Stimulated activated CD4-positive, alpha-beta T cell treated with anti-CD3 and anti-CD28 coated beads, Interleukin-12 subunit alpha, Interleukin-12 subunit beta, amount 100 ng/mL, for 48 hours (primary cell): ENCODE measurements at places on chromosomes 1 and 21.
A peak's percentile ranks its signal among the peaks of the same experiment; 100 is the strongest.

DNA sequence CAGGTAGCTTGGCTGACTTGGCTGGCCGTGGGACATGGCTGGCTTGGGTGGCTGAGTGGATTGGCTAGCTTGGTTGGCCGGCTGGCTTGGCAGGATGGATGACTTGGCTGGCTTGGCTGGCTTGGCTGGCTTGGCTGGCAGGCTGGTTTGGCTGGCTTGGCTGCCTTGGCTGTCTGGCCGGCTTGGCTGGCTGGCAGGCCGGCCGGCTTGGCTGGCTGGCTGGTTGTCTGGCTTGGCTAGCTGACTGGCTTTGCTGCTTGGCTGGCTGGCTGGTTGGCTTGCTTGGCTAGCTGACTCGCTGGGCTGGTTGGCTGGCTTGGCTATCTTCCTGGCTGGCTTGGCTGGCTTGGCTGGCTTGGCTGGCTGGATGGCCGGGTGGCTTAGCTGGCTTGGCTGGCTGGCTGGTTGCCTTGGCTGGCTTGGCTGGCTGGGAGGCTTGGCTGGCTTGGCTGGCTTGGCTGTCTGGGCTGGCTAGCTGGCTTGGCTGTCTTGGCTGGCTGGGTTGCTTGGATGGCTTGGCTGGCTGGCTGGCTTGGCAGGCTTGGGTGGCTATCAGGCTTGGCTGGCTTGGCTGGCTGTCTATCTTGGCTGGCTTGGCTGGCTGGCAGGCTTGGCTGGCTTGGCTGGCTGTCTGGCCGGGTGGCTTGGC lies 129.7 kb upstream of the FAM72C start:
- no peak for DNase-seq

DNA sequence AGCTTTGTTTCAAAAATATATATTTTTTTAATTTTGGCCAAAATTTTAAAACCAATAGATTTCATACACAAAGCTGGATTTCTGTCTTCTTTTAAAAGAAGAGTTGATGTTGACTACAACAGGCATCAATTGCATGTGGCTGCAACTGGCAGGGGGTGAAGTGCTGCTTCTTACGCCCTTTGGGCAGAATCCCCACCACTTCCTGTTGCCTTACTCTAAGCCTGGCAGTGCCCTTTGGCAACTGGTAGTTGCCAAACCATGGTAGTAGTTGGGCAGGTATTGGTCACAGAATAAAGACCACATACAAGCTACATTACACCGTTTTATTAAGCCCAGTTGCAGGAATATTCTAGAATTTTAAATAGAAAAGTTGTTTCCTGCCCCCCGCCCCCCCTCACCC lies 17.0 kb downstream of the LAMC2 start:
- no peak for DNase-seq

GRCh38 chr21:42565206-42565810 lies 51.7 kb downstream of the SLC37A1 start:
- DNase-seq, result no peak

GRCh38 chr1:246607462-246607861 lies 41.2 kb downstream of the CNST start:
- DNase-seq, result no peak

GRCh38 chr21:19853709-19854575 lies 1144.3 kb upstream of the NCAM2 start:
- no peak for DNase-seq

GRCh38 chr21:25578056-25578961 lies 29.0 kb downstream of the MRPL39 start:
- peak; percentile 68 for DNase-seq

DNA sequence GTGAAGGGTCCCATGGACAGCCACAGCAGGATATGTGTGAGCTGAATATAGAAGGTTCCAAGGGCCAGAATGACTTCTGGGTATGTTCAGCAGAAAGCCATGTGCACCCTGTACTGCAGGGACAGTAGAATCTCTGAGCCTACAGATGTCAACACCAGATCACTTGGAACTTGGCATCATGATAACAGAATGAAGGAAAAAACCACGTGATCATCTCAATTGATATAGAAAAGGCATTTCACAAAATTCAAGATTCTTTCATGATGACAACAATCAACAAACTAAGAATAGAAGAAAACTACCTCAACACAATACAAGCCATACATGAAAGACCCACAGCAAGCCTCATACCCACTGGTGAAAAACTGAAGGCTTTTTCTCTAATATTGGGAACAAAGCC lies 885 bp upstream of the KRTAP12-2 start:
- DNase-seq, result no peak

DNA sequence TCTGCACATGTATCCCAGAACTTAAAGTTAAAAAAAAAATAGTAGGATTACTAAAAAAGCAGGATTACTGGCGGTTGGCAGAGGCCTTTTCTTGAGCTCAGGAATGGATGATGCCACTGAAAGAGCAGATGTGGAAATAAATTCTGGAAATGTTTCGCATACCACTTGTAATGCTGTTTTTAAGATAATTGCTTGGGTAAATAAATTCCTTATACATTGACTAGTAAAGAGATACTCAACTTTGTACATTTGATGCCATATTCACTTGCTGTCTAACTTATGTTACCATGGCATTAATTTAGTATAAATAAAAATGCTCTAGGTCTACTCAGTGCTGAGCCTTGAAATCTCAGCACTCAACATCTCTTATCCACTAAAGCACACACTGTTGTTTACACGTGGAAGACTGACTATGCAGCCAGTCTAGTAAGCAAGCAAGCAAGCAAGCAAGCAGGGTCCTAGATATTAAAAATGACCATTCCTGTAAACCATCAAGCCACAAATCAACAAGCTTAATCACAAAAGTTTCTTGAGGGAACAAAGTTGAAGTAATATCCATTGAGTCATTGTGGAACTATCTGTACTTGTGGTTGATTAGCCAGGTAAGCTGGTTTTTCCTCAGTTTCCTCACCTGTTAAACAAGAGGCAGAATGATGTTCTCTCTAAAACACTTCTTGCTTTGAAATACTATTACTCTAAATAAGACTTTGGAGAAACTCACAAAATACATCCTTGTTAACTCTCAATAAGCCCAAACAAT lies 1.7 kb upstream of the RASAL2 start:
- DNase-seq, result no peak

- DNase-seq, result no peak
Measured at GRCh38 chr1:100423832-100424337, 71.6 kb downstream of the CDC14A start.

GRCh38 chr1:85240174-85240601 lies 19.3 kb downstream of the C1orf52 start:
- no peak for DNase-seq

- no peak for DNase-seq
Measured at GRCh38 chr1:204931768-204932572, 61.3 kb downstream of the NFASC start.

GRCh38 chr1:49527606-49528305 lies 496.0 kb downstream of the AGBL4 start:
- no peak for DNase-seq

- no peak for DNase-seq
Measured at GRCh38 chr1:198901266-198901665, 262.4 kb downstream of the PTPRC start.

DNA sequence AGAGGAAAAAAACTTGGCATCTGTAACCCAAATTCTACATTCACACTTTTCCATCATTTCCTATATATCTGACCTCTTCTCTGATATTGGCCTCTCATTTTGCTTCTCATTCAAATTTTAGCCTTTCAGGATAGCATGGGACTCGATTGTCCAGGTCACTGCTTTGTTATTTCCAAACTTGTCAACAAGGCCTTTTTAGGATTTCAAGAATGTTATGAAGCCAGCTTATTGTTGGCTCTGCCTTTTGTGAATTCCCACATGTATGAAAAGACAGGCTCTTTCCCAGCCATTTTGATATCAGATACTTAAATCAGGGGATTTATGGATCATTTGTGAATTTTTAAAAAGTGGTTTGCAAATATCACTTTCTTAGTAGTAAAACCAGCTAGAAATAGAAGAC lies 663.5 kb downstream of the NCAM2 start:
- DNase-seq, result no peak

DNA sequence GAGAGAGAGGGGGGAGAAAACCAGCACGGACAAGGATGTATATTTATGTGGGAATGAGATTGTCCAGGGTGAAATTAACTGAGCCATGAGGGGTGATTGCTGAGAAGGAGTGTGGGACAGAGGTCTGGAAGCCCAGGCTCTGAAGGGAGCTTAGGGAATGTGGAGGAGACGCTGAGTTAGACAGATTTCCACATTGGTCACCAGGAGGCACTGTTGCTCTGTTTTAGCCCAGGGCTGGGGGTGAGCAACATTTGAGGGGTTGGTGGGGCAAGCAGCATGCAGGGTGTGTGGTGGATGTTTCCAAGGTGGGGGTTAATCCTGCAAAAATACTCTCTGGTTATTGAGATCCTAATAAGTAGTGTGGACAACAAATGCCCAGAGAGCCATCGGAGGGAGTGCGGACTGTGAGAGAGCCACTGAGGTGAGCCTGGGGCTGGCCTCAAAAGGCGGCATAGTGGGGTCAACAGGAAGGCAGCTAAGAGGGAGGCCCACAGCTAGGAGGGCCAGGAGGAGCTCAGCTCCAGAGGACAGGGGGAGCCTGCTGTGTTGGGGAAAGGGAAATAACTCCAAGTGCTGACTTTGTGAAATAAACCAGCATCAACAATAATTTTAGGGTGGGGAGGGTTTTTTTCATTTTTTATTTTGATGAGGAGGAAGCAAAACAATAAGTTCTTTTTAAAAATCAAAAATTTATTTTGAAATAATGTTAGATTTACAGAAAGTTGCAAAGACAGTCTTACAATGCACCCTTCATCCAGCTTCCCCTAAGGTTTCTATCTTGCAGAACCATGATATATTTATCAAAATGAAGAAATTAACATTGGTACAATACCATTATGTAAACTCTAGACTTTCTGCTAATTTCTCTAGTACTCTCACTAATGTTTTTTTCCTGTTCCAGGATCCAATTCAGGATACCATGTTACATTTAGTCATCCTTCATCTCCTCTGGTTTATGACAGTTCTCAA lies 82.8 kb upstream of the CD34 start:
- DNase-seq, result no peak

DNA sequence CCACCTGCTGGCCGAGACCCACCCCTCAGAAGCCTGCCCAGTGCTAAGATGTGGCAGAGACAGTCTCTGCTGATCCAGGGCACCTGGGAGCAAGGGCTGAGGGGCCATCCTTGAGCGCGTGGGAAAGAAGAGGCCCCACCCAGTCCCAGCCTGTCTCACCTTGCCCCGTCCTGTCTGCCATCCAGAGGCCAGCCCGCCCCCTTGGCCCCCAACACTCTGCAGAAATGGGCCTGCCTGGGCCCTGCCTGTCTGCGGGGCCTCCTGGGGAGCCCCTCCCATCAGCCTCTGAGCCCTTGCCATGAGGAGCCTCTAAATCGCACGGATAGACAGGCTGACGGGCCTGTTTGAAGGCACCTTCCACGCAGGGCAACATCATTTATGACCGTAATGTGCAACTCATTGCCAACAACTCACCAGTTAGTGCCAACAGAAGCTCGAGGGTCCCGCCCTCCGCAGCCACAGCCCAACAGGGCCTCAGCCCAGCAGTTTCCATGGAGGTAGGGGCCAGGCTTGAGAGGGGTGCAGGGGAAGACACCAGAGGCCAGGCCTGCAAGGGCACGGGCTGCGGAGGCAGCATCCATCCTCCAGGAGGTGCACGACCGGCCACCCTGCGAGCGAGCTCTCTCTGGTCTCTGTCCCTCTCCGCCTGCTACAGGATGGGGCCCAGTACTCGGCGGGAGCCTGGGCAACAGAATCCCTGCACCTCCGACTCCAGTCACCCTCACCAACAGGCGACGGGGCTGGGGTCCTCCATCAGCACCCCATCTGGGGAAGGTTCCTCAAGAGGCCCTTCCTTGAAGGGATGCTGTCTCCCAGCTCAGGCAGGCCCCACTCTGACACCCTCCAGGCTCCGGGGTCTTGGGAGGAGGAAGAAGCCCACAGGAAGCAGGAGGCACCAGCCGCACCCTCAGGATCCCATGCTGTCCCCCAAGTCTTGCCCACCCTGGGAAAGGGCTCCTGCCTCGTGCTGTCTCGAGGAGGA lies 78.0 kb downstream of the MEGF6 start:
- no peak for DNase-seq

DNA sequence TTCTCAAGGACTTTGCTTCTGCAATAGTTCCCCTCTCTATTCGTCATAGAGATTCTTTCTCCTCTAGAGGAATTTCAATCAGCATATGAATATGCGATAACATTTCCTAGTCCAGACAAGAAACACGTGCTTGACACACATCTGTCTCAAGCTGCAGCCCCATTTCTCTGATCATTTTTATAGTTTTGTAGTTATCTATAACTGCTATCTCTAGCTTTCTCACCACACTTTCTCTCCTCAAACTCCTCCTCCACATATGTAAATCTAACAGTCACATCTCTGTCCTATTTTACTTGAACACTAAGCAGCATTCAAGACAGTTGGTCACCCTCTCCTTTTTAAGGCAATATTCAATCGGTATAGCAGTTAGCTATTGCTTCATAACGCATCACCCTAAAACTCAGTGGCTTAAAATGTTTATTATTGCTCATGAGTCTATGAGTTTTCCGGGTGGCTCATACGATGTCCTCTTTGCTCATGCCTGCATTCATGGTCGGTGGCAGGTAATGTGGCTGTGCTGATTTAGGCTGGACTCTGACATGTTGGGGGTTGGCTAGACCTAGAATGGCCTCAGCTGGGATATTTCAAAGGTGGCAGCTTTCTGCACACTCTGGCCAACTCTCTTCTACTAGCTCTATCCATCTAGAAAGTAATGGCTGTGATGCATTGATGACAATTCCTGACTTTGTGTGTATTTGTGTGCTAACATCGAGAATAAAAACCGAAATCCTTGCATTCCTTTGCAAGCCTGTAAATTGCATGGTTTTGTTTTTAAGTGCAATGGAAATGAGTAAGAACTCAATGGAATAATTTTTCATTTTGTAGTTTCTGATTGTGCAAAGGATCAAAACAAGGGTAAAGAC lies 20.6 kb downstream of the ATP6V1G3 start:
- no peak for DNase-seq

DNA sequence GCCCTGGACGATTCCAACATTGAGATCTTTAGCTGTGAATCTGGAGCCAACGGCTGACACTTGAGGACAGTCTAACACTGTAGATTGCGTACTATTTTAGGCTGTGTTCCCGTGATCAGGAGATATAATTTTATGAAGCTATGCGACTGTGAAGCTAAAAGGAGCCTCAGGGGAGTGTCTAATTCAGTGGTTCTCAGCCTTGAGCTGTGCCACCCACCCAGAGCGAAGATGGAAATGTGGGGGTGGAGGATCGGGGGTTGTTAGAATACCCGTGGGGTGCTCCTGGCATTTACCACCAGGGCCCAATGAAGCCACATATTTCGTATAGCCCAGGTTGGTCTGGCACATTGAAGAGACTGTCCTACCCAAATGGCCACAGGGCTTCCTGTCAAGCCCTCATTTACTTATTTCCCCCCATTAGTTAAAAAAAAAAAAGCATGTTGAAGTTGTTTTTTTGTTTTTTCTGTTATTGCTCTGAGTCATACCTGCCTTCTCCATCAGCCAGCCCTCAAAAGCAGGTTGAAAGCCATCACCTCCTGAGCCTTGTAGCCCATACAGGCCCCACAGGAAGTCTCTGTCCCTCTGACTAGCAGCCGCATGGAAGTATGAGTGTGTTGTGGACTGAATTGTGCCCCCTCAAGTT lies 141.7 kb downstream of the GALNT2 start:
- DNase-seq, result peak; percentile 31

GRCh38 chr21:34078915-34079314 lies 5.5 kb downstream of the MRPS6 start:
- DNase-seq, result no peak
